ENCODE measurements at places on chromosomes 7 and 10. TPM values are rescaled to one million over a fixed set of nuclear protein-coding genes. Genes with fewer than 3 reads are reported as not detected.
A peak's percentile ranks its signal among the peaks of the same experiment; 100 is the strongest.

CRPPA gene
- total RNA-seq = 0.80 TPM

RET gene
- 0.20 TPM for total RNA-seq

GRCh38 chr7:121045090-121045489, 56.6 kb downstream of the CPED1 start:
- ATAC-seq = no peak

GRCh38 chr7:55565681-55566080, 6.6 kb downstream of the VOPP1 start:
- no peak for ATAC-seq

NEUROD6 gene
- not detected for total RNA-seq

GRCh38 chr7:103525937-103526336, 79.9 kb upstream of the SLC26A5 start:
- ATAC-seq = no peak

GRCh38 chr7:93171606-93172226, 23.5 kb upstream of the SAMD9L start:
- no peak for ATAC-seq

- ATAC-seq = no peak
These were observed 78.7 kb downstream of the NKX6-2 start for GRCh38 chr10:132707121-132707775.

GRCh38 chr10:87930934-87931835, 67.8 kb downstream of the PTEN start:
- no peak for ATAC-seq

CDK14 gene
- total RNA-seq = 1.1 TPM

ANXA8 gene
- 203 TPM for total RNA-seq

- peak; percentile 20 for ATAC-seq
These were observed 130.4 kb upstream of the RAB18 start for GRCh38 chr10:27373566-27374160.

ENTPD1 gene
- 9.2 TPM for total RNA-seq

DNA sequence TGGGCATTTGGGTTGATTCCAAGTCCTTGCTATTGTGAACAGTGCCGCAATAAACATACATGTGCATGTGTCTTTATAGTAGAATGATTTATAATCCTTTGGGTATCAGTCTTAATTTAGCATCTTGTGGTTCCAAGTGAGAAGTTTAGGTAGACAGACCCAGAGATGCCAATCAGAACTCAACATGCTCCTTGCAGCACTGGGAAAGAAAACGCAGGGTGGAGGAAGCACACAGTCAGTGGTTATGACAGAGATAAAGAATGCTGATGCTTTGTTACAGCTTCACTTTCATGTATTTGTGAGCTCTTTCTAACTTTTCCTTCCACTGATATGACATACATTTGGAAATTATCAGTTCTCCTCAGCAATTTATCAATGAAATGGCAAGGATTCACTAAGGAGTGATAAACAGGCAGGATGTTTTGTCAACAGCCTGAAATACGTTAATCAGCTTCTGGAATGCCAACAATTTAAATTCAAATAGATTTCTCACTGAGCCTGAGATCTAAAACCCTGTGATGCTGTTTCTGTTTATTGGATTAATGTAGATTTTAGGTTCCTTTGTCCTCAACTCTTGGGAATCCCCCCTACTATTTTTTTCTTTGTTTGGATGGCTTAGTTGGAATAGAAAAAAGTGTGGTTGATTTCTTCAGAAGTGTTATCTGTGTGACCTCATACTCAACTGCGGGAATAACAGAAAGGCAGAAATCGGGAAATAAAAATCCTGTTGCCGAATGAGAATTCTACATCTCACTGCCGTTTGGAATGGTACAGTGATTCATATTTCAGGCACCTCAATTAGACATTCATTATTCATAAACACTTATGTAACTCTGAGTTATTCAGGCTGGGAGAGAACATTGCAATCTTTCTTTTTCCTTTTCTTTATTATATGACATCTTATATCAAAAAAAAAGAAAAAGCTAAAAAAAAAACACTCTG, 675.0 kb downstream of the CNTNAP2 start:
- no peak for ATAC-seq

DNA sequence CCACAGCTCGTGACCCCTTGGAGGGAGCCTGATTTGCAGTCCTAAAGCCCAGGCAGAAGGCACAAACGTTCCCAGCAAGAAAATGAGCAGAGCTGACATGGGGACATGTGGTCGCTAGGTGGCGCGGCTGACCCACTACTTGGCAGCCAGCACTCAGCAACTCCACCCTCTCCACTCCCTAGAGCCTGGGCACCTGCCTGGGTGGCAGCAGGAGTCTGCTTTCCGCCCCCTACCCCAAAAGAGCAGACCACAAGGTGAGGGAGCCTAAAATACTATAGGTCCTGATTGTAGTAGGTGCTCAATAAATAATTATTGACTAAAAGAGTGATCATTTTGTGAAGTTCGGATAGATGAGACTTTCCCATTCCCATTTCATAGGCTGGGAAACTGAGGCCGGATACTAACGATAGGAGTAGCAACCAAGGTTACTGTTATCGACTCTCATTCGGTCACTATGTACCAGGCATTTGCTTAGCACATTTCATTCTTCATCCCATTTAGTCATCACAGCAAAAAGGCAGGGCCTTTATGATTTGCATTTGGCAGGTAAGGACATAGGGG, 57.4 kb downstream of the NEUROG3 start:
- ATAC-seq = peak; percentile 92

GRCh38 chr7:79034730-79035129, 418.7 kb downstream of the MAGI2 start:
- no peak for ATAC-seq

GRCh38 chr7:160958-161725, 31.2 kb upstream of the FAM20C start:
- no peak for ATAC-seq

- ATAC-seq = no peak
These were observed 230.5 kb upstream of the MBL2 start for GRCh38 chr10:53003094-53003493.

HERPUD2 gene
- 15.7 TPM for total RNA-seq

EIF4H gene
- total RNA-seq = 235 TPM

- ATAC-seq = peak; percentile 47
These were observed 31.1 kb upstream of the RHEB start for GRCh38 chr7:151550656-151551286.

BMPER gene
- not detected for total RNA-seq
